ENCODE measurements at places on chromosomes 7 and 10.
A peak's percentile ranks its signal among the peaks of the same experiment; 100 is the strongest.

DNA sequence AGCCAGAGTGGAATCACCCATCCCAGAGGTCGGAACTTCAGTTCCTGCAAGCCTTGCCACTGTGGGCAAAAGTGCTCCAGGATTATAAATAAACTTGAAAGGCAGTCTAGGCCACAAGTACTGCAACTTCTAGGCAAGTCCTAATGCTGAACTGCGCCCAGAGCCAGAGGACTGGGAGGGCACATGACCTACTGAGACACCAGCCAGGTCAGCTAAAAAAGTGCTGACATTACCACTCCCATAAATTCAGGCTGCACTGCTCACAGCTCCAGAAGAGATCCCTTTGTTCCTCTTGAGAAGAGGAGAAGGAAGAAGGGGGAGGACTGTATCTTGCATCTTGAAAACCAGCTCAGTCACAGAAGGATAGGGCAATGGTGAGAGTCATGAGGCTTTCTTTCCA, 1084.1 kb upstream of the PHF14 start:
- no peak for DNase-seq

- DNase-seq: no peak
These were observed 6.7 kb downstream of the COL1A2 start for GRCh38 chr7:94401428-94401814.

DNA sequence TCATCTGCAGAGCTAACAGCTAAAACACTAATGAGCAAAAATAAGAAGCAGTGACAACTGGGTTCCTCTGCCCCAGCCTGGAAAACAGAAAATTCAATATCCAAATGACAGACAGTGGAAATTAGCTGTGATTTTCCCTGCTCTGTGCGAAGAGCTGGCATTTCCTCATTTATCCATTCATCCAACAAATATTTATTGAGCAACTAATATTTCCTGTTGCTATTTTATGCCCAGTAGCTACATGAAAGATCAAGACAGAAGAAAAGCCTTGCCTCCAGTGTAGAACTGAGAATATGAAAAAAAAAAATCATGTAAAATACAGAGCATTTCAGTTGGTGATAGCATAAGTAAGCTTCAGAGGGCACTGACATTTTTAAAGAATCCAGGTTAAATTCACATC, 140.9 kb downstream of the ABCA13 start:
- DNase-seq: no peak

DNA sequence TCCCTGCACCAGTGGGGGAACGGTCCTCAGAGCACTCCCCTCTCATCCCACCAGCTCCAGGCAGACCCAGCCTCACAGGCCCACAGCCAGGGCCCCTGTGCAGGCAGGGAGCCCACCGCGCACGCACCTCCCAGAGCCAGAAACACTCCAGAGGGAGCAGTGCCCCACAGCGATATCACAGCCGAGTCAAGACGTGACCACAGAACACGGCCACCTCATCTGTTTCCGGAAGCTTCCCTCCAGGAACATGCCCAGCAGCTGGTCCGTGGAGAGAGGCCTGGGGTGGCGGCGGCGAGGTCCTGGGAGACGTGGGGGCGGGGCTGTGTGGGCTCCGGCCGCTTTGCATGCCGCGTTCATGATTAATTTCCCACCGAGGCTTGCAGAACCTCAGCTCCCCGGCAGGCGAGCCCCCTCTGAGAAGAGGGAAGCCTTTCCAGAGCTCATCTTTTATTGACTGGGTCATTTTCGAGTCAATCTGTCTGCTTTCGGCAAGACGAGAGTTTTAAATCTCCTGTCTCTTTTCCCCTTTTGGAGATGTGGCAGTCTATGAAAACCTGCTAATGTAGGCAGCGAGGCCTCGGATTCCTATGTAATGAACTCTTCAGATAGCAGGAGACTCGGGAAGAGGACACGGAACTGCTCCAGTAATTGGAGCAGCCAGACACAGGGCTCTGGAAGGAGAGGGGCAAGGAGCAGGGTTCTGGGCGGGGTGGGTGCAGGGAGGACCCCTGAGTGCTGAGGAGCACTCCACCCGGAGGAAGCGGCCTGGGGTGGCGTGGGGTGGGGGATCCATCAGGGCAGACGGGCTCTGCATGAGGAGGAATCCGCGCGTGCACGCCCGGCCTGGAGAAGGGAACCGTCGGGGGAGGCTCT, 242.8 kb downstream of the ELFN1 start:
- DNase-seq: no peak

GRCh38 chr10:59075576-59075975, 100.9 kb upstream of the PHYHIPL start:
- no peak for DNase-seq

GRCh38 chr7:149104749-149105148, 14.2 kb upstream of the ZNF786 start:
- DNase-seq: no peak

DNA sequence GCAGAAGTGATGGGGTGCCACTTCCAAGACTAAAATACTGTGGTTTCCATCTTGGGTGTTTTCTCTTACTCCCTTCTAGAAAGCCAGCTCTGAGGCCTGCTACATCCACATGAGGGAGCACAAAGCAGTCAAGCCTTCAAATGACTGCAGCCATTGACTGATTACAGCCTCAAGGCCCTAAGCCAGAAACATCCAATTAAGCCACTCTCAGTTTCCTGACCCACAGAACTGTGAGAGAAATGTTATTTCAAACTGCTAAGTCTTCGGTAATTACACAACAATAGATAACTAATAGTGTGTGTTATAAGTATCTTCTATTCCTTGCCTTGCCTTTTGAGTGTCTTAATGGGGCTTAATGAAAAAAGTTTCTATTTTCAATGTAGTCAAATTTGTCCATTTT, 24.8 kb downstream of the BRAF start:
- peak; percentile 53 for DNase-seq

- DNase-seq: no peak
These were observed 47.2 kb downstream of the EXOC4 start for GRCh38 chr7:133300088-133300487.

DNA sequence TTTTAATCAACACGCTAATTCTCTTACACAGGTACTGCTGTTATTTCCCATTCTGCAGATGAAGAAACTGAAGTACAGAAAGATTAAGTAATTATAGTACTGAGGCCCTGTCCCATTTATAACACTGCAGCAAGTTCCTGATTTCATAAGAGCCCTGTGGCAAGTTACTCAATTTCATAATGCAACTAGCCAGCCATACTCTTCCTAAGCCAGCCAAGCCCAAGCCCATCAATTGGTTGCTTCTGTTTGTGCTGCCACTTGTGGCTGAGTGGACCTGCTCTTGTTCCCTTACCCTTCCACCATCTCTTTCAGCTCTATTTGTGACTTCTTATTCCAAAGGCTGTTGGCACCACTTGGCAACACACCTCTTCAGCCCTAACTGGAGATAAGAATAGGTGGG, 19.7 kb upstream of the PRPF18 start:
- no peak for DNase-seq

DNA sequence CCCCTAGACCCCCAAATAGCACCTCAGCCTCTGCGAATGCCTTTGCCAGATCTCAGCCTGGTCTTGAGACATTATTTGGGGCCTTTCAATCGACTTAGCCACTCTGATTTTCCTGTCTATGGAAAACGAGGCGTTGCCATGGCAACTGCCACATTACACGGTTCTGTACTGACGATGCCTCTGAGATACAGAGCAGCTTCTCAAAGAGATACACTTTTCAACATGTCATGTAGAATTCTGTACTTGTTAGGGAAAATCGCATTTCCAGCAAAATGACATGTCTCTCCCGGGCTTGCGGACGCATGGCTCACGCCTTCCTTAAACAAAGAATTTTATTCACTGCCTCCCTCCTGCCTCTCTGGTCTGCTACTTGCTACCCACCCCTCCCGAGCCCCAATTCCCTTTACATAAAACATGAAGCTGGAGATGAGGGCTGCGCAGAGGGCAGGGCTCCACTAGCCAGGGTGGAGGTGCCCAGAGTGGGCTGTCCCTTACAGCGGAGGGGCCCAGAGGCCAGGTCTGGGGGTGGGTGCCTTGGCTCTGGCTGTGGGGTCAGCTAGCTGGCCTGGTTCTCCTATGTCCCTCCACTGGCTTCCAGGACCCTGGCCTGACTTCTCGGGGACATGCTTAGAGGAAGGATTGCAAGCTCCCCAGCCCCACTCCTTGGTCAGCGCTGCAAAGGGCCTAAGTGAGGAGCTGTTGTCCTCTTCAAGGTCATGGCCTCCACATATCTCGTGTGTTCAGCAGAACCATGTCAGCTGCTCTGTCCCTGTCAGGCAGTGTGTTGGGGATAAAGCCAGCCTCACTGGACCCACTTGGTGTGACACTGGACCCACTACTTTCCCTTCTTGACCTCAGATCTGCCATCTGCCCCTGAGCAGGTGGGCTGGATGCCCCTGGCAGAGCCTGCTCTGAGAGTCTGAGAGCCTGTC, 342.5 kb downstream of the RPS24 start:
- DNase-seq: peak; percentile 21

DNA sequence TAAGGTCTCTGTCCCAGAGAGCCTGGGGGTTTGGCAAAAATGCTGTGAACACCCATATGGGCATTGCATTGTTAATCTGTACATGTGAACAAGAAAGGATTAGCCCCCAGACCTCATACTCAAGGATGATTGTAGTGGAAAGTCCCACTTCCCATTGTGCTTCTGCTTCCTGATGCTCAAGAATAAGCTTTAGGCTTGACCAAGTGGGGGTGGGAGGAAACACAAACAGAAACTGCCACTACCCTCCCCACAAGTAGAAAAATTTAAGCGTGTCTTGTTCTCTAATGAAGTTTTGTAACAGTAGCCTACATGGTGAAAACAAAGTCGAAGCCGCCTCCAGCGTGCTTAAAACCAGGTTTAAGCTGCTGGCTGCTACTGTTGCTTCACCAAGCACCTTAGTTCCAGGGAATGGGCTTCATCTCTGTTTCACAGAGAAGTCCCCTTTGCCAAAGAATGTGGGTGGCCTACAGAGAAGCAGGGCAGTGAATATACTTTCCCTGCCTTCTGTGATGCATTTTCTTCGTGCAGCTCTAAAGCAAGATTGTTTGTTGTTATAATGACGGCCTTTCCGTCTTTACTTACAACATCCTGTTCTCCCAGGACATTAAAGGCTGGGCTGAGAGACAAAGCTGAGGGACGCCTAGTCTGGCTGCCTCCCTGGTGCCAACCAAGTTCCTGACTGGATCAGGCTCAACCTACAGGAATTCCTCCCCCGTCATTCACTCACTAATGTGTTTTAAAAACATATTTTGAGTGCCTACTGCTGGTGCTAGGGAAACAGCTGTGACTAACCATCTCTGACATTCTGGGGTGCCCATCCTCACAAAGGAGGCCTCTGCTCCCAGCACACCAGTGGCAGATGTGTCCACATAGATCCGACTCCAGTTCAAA, 32.1 kb upstream of the CCSER2 start:
- DNase-seq: peak; percentile 81

GRCh38 chr7:85508642-85509410, 322.0 kb upstream of the SEMA3D start:
- no peak for DNase-seq

DNA sequence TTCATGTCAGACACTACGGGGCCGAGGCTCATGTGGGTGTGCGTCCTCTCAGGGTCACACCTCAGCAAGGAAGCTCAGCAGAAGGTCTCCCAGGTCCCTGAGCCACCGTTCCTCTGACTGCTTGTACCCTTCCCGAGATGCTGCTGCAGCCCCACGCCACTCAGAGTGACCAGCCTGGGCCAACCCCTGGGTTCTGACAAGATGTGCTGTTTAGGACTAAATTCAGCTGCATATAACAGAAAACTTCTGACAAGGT, 512.5 kb downstream of the DNAJB6 start:
- no peak for DNase-seq

- DNase-seq: no peak
These were observed 150.4 kb upstream of the GNAI1 start for GRCh38 chr7:79984210-79984609.

- no peak for DNase-seq
These were observed 248.7 kb downstream of the ARHGAP12 start for GRCh38 chr10:31679936-31680335.

DNA sequence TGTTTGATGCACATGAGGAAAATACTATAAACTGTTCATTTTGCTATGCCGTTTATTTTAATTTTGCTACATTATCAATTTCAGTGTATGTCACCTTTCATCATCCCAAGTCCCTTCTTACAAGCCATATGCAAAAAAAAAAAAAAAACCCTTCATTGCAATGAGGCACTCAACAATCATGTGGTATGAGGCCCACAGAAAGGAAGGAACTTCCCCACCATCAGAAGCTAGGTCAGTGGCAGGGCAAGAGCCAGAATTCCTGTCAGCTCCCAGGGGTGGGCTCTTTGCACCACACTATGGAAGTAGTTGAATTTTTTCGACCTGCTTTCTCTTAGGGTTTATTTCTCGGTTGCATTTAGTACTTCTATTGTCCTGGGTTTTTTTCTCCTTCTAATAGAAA, 75.4 kb downstream of the NOC3L start:
- DNase-seq: no peak

- DNase-seq: peak; percentile 1
These were observed 431.2 kb upstream of the AUTS2 start for GRCh38 chr7:69166979-69167516.

DNA sequence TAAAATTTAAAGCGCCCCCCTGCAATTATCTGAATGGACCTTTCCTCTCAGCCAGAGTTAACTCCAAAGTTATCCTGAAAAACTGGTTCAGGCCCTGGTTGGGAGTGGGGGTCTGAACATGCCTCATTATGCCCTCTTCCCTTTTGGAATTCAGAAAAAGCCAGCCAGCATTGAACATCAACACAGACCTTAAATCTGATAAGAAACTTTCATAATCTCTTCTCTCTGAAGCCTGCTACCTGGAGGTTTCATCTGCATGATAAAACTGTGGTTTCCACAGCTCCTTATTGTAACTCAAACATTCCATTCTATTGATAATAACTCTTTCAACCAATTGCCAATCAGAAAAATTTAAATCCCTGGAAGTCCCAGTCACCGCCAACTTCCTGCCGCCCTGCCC, 133.3 kb downstream of the ARL4A start:
- peak; percentile 39 for DNase-seq

GRCh38 chr7:100053215-100053614, 3.6 kb downstream of the ZSCAN21 start:
- peak; percentile 65 for DNase-seq

DNA sequence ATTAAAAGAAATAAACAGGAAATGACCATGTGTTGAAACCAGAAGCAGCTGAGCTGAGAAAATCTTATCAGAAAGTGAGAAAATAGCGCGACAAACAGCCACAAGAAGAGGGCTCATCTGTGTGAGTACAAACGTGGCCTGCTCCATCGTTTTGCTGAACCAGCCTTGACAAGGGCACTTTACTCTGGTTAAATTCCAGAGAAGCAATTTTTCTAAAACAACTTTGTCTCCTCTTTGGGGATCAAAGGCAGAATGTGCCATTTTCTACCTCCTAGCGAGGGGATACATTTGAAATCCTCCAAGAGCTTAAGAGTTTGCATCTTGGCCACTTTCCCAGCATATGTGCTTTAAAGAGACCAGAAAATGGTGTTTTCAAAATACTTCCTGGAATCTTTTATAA, 51.3 kb upstream of the VIPR2 start:
- DNase-seq: no peak

GRCh38 chr7:55575098-55575497, 2.8 kb upstream of the VOPP1 start:
- DNase-seq: no peak

- DNase-seq: no peak
These were observed 42.5 kb upstream of the INPP5A start for GRCh38 chr10:132494866-132495630.

Measured in GM23338 (cell line).